ENCODE measurements at places on chromosomes 16 and 17. TPM values are rescaled to one million over a fixed set of nuclear protein-coding genes. Genes with fewer than 3 reads are reported as not detected.
A peak's percentile ranks its signal among the peaks of the same experiment; 100 is the strongest.

- peak; percentile 6 for DNase-seq
Measured at GRCh38 chr16:71648921-71649320, 22.9 kb downstream of the MARVELD3 start.

GRCh38 chr17:36182176-36183000 is 6.0 kb upstream of the TBC1D3B start:
- peak; percentile 43 for DNase-seq

The TBC1D3H gene
- total RNA-seq: not detected

DNA sequence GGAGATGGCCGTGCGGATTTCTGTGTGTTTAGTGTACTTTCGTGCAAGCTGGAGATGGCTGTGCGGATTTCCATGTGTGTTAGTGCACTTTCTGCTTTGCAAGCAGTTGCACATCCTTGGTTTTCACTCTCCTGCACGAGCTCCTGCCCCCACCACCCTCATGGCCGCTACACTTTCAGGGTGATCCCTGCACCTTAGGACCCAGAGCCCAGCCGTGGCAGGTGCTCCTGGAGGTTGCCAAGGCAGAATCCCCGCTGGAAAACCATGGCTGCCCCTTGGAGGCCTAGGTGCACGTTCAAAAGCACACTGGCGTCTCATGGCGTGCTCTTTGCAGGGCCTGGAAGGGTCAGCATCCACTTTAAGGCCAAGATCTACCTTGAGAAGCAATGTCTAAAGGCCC is 311.0 kb upstream of the TNRC6C start:
- DNase-seq: no peak
